Cerebellar cortex (tissue), 1 donor: ENCODE measurements at places on chromosomes 1 and 21.

DNA sequence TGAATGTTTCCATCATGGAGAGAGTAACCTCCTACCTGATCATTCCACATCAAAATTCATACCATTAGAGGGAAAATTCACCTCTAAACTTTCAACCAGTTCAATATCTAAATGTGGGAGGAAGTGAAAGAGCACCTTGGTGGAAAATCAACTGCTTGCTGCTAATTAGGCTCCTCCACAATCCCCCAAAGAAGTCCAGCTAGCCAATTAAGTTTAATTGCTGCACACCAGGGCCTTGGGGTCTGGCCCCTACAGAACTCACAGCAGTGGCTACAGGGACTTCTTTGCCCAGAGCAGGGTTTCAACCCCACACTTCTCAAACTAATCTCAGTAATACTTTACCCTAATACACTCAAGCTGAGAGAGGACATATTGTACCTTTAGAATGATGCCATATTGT is 62.1 kb downstream of the RGS21 start:
- no peak for DNase-seq

DNA sequence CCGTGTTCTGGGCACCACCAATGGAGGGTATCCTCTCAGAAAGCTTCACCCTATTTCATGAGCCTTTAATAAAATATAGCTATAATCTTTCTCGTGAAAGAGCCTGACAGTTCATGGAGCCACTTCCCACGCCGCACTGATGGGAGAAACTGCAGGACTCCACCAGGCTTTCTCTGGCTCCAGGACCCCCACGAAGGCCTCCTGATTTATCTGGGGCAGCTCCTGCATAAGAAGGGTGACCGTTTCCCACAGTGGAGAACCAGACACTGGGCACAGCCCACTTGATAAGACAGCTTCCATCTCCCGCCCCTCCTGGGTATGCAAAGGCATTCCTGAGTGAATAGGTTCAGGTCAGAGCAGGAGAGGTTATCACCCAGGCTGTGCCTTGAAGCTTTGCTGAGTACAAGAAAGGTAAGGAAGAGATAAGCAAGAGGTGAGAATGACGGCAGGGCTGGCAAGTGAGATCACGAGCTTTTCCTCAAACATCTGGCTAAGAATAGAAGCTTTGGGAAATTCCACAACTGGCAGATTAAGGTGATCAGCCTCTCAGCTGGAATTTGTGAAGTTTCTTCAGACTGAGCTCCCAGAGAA is 499.8 kb downstream of the KIF26B start:
- no peak for DNase-seq

DNA sequence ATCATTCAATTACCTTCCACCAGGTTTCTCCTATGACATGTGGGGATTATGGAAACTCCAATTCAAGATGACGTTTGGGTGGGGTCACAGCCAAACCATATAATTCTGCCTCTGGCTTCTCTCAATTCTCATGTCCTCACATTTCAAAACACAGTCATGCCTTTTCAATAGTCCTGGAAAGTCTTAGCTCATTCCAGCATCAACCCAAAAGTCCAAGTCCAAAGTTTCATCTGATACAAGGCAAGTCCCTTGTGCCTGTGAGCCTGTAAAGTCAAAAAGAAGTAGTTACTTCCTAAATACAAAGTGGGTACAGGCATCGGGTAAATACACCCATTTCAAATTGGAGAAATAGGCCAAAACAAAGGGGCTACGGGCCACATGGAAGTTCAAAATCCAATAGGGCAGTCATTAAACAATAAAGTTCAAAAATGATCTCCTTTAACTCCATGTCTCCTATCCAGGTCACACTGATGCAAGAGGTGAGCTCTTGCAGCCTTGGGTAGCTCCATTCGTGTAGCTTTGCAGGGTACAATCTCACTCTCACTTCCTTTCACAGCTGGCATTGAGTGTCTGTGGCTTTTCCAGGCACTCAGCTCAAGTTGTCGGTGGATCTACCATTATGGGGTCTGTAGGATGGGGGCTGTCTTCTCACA is 112.9 kb downstream of the FCRL5 start:
- no peak for DNase-seq

GRCh38 chr1:179296356-179297104 is 2.9 kb downstream of the SOAT1 start:
- no peak for DNase-seq

GRCh38 chr1:23590058-23590783 is 30.9 kb upstream of the ID3 start:
- peak; percentile 53 for DNase-seq

DNA sequence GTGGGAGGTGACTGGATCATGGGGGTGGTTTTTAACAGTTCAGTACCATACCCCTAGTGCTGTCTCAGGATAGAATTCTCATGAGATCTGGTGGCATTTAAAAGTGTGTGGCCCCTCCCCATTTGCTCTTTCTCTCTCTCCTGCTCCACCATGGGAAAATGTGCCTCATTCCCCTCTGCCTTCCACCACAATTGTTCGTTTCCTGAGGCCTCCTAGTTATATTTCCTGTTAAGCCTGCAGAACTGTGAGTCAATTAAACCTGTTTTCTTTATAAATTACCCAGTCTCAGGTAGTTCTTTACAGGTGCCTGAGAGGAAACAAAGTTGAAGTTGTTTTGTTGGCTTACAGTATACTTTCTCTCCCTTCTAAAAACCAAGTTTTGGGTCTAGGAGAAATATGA is 23.1 kb upstream of the SLC22A15 start:
- DNase-seq = no peak

GRCh38 chr21:42964086-42964485 is 10.3 kb upstream of the PKNOX1 start:
- DNase-seq = no peak

GRCh38 chr21:37764691-37765090 is 151.6 kb downstream of the KCNJ6 start:
- no peak for DNase-seq

DNA sequence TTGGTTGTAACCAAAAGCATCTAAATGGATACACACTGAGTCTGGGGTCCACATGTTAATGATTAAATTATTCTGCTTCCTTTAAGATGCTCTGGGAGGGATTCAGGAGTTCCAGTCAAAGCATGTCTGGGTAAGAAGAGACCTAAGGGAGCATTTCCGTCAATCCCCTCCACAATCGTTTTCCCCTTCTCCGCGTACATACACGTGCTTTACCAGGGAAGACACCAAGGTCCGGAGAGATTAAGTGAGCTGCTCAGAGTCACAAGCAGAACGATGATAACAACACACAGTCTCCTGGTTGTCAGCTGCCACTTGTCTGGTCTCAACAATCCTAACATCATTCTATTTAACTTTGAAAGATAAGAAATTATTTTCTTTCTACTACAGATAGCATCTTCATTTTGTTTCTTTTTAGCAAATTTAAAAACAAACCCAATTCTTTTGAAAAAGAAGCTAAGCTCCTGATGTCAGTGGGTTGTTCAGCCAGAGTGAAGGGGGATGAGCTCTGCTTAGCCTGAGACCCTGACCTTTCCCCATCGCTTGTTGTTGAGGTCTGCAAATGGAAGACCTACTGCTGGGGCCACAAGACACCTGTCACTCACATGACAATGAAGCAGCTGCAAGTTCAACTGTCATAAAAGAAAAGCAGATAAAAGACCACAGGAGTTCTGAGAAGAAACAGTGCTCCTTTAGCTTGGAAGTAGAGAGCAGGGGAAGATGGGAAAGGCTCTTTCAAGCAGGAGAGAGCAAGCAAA is 4.5 kb downstream of the PAFAH2 start:
- DNase-seq = no peak

DNA sequence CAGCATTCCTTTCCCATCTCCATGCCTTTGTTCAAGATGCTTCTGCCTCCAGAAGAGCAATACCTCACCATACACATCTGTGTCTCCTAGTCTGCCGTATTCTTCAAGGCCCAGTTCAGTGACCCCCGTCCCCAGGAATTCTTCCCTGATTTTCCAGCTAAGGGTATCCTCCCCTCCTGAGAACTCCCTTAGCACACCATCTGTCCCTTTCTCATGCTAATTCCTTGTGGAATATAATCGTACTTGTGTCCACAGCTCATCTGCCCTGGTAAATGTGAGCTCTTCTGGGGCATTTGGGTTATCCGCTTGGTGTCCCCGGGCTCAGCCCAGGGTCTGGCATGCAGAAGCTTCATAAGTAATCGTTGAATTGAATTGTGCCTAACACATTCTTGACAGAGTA is 40.9 kb downstream of the BEND5 start:
- no peak for DNase-seq

- no peak for DNase-seq
These were observed 4.9 kb downstream of the OTUD7B start for GRCh38 chr1:150005606-150006005.

DNA sequence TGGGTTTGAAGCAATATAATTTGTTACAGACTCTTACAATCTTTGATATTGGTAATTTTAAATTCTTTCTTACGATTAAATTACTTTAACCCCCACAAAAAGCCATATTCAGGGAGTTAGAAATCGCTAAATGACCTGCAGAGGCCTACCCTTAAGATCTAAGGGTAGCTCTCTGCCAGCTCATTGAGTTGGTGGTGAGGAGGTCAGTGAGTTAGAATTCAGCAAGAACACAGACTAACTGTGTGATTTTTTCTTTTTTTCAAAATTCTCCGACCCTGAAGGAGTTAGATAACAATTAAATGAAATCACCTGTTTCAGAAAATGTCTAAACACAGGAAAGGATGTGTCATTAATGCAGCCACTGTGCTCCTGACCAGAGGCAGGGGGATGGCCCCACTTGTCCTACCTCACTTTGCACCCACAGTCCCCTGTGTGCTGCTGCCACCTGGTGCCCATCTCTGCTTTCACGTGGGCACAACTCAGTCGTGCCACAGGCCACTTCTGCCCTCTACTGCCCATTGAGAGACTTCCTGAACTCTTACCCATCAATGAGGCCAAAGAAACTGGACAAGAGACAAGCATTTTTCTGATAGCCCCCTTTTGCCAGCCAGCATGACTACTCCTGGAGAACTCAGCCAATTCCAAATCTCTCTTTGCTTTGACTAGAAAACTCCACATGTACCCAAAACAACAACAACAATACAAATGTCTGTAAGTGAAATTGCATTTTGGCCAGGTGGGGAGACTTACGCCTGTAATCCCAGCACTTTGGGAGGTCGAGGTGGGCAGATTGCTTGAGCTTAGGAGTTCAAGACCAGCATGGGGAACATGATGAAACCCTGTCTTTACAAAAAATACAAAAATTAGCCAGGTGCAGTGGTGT is 8.4 kb downstream of the CFAP45 start:
- DNase-seq = peak; percentile 86

- peak; percentile 75 for DNase-seq
These were observed 4.0 kb upstream of the PROX1 start for GRCh38 chr1:213983493-213984386.

DNA sequence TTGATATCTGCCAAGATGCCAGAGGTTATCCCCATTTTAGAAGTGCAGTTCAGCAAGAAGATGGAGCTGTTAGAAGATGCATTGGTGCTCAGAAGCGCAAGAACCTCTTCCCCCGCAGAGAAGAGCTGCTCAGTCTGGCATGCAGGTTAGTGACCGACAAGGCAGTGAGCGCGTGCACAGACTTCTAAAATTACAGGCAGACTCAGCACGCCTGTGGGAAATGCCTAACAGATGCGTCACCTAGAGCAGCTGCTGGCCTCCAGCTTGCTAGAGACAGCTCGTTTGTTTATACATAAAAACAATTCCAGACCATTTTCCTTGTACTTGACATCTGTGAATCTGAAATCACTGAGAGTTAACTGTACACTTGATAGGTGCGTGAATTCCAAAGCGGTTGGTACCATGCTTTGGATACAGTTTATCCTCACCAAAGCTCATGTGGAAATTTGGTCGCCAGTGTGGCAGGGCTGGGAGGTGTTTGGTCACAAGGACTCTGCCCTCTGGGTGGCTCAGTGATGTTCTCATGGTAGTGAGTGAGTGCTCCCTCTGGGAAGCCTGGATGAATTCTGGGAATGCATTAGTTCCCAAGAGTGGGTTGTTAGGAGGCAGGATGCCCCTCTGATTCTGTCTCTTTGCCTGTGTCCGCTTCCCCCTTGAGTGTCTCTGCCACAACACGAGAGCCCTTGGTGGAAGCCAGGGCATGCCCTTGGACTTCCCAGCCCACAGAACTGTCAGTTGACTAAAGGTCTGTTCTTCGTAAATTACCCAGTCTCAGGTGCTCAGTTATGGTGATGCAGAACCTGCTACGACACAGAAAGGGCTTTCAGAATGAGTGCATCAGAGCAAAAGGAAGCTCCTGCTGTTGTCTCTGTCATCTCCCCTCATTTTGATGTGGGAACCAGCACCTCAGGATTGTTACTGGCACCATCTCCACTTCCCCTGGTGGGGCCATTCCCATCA is 24.4 kb downstream of the SNAP47 start:
- no peak for DNase-seq

DNA sequence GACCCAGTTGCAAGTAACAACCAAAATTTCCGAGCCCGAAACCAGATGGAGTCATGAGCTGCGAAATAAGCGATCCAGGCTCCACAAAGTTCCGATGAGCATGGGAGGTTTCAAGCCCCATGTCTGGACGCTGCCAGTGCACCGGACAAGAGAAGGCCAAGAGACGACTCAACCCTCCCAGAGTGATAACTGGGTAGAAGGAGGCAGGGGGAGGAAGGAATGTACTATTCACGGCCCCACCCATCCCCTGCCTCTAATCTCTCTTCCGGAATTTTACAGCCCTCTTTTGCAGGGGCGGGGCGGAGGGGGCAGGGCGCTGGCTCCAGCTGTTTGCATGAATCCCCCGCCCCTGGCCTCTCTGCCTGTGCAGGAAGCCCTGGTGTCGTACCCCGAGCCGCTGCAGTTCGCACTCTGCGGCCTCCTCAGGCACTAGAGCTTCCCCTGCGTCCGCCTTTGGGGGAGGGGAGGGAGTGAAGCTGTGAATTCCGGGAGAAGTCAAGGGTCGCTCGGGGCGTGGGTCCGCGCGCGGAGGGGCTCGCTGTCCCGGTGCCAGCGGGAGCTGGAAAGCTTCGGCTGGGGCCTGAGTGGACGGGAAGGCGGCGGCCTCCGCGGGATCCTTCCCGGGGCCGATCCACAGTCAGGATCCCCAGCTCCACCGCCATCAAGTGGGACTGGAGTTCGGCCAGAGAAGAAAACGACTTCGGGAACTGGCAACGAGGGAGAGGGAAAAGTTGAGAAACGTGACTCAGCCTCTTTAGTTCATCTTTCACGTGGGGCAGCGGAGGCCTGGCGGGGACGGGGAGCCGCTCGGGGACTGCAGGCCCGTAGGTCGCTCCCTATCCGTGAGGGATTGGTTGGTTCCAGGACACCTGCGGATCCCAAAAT is 6.3 kb upstream of the PTP4A2 start:
- peak; percentile 82 for DNase-seq

GRCh38 chr1:173505391-173505790 is 28.3 kb downstream of the PRDX6 start:
- DNase-seq = no peak
